ENCODE measurements at places on chromosomes 3 and 15. TPM values are rescaled to one million over a fixed set of nuclear protein-coding genes. Genes with fewer than 3 reads are reported as not detected.

Gene CSPG4
- total RNA-seq: 4.5 TPM

Gene TRPC1
- 161 TPM for total RNA-seq

GRCh38 chr3:66729687-66730393, 229.0 kb upstream of the LRIG1 start:
- DNase-seq: no peak

GRCh38 chr3:97793420-97794019, 28.3 kb upstream of the CRYBG3 start:
- DNase-seq: no peak

- DNase-seq: no peak
These were observed 1.4 kb downstream of the ARL14 start for GRCh38 chr3:160678292-160678842.
